D721Med (cell line): ENCODE measurements at places on chromosomes 16 and 17.

DNA sequence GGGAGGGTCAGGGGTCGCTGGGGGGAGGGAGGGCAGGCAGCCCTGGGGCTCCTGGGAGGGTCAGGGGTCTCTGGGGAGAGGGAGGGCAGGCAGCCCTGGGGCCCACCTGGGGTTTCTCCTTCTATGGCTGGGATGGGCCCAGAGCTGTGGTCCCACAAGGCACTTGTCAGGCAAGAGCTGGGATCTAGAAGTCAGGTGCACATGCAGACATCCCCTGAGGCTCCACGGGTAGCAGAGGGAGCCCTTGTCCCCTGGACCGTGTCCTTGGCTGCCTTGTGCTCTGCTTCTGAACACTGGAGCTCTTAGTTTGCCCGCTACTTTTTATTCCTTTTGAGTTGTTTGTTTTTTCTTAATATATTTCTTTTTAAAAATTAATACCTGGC lies 1.8 kb downstream of the TUBB3 start:
- no peak for DNase-seq

GRCh38 chr16:69039333-69039941 lies 66.0 kb upstream of the HAS3 start:
- DNase-seq = no peak

DNA sequence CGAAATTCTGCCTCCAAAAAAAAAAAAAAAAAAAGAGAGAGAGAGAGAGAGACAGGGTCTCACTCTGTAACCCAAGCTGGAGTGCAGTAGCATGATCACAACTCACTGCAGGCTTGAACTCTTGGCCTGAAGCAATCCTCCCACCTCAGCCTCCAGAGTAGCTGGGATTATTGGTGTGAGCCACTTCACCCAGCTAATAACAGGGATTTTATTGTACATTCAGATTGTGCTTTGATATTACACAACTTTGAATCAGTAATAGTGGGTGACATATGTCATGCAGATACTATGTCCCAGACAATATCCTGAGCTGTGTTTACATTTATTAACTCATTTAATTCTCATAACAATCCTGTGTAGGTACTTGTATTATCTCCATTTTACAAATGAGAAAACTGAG lies 19.7 kb upstream of the DHX8 start:
- no peak for DNase-seq

GRCh38 chr17:68641276-68642117 lies 40.3 kb upstream of the FAM20A start:
- no peak for DNase-seq

GRCh38 chr17:66495035-66495434 lies 192.6 kb downstream of the PRKCA start:
- DNase-seq = no peak

DNA sequence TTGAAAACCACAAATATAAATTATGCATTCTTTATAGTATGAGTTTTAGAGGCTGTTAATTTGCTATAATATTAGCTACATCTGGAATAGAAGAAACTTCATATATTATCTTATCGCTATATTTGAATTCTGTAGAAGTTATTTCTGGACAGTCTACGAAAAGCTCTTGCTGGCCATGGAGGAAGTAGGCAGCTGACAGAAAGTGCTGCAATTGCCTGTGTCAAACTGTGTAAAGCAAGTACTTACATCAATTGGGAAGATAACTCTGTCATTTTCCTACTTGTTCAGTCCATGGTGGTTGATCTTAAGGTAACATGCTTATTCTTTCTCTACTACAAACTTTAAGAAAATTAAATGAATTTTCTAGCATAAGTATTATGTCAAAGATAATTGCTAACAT lies 96.8 kb downstream of the OMG start:
- DNase-seq = no peak

GRCh38 chr17:16007439-16007838 lies 7.8 kb downstream of the TTC19 start:
- DNase-seq = no peak

DNA sequence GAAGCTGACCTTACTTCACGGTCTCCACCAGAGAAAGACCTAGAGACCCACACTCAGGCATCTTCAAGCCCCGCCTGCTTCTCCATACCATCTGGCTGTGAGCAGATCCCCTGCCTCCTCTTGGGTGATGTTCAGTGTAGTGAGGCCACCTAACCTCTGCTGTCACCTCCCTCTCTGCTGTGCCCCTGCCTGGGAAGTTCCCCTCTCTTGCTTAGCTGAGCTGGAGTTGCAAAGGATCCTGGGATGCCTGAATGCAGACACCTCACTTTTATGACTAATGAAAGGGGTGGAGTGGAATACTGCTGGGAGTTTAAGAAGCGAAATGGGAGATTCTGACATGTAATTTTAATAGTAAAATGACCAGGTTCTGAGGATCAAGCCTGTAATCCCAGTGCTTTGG lies 5.8 kb downstream of the IRX3 start:
- no peak for DNase-seq

DNA sequence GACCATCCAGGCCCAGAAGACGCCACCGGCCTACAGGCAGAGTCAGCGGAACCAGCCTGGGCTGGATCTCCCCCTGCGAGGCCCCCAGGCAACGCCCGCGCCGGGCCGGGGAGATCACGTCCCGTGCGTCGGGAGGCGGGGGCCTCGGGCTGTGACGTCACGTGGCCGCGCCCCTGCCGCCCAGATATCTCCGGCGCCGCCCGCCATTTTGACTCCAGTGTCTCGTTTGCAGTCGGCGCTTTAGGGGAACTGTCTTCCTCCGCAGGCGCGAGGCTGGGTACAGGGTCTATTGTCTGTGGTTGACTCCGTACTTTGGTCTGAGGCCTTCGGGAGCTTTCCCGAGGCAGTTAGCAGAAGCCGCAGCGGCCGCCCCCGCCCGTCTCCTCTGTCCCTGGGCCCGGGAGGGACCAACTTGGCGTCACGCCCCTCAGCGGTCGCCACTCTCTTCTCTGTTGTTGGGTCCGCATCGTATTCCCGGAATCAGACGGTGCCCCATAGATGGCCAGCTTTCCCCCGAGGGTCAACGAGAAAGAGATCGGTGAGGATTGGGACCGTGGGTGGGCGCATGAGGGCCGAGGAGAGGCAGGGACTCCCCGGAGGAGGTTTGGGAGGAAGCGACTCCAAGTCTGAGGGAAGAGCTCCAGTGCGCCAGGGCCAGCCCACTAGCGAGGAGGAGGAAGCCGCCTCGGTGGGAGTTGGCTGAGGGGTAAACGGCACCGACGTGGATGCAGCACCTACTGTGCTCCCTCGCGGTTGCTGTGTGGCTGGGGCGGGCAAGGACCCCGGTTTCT lies at the start of gene WSB1:
Gene WSB1, plus strand, starts transcription at position 217 of the 791 bp plus-strand sequence. Its CDS starts 282 bp downstream, at position 499.
- DNase-seq = peak; percentile 72

GRCh38 chr16:26963109-26963508 lies 103.6 kb upstream of the C16orf82 start:
- no peak for DNase-seq

DNA sequence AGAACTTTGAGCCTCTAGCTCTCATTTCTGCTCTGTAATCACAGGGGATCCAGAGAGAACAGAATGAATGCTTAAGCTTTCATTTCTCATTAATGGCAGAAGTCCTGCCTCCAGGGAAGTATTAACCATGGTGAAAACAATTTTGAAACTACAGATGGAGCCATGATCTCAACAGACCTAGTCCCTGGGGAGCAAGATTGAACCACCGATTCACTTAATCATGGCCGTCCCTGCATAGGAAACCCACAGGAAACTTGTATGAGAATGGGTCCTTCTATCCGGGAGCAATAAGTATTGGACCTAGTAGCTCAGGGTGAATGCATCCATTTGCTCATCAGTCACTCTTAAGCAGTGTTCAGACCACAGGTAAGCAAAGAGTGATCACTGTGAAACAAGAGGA lies 40.2 kb upstream of the CLEC18A start:
- DNase-seq = no peak

GRCh38 chr16:55754056-55754455 lies 78.8 kb downstream of the CES1 start:
- DNase-seq = no peak

DNA sequence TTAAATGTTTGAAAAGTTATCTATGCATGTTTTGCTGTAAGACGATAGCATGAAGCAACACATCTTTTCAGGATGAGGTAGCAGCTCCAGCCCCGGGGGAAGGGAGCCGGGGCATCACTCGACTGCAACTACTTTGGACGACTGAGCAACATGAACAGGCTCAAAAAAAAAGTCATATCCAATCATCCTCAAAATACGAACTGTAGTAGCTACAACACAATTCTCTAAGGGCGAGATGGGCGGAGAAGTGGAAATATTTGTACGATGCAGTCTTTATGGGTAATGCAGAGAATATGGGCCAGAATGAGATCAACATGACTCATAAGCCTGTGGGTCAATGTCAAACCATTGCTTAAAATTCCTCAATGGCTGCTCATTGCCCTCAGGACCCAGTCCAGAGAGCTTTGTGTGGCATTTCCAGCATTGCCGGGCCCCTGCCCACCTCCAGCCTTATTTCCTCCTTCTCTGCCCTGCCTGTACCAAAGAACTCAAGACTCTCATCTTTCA lies 17.7 kb upstream of the SMURF2 start:
- no peak for DNase-seq

GRCh38 chr17:79842656-79843473 lies 3.6 kb upstream of the CBX4 start:
- no peak for DNase-seq

DNA sequence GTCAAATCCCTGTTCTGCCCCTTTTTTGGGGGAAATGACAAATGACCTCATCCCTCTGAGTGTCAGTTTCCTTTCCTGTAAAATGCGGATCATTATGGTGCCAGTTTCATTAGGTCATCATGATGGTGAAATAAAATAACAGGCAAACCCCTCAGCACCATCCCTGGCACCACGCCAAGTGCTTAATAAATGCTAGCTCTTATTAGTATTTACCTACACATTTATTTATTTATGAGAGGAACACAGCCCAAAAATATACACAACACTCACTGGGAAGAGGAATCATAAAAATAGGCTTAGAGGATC lies 28.6 kb upstream of the GPRC5B start:
- no peak for DNase-seq

- no peak for DNase-seq
Measured at GRCh38 chr16:27784351-27785306, 234.7 kb downstream of the KATNIP start.

- no peak for DNase-seq
Measured at GRCh38 chr17:4679658-4680057, 24.3 kb downstream of the PELP1 start.

DNA sequence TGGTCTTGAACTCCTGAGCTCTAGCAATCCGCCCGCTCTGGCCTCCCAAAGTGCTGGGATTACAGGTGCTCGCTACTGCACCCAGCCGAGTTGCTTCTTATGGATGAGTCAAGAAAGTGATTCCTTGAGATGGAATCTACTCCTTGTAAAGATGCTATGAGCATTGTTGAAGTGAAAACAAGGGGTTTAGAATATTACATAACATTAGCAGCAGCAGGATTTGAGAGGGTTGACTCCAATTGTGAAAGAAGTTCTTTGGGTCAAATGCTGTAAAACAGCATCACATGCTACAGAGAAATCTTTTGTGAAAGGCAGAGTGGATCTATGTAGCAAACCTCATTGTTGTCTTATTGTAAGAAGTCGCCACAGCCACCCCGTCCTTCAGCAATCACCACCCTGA lies 72.7 kb downstream of the NT5M start:
- no peak for DNase-seq

GRCh38 chr17:1073241-1073962 lies 76.5 kb downstream of the TIMM22 start:
- no peak for DNase-seq

GRCh38 chr16:55491691-55492090 lies 12.7 kb downstream of the MMP2 start:
- no peak for DNase-seq

GRCh38 chr17:48770954-48771353 lies 42.4 kb upstream of the HOXB13 start:
- no peak for DNase-seq

GRCh38 chr17:80385046-80385445 lies 29.9 kb upstream of the ENDOV start:
- no peak for DNase-seq

GRCh38 chr17:79720705-79721292 lies 9.9 kb upstream of the ENPP7 start:
- peak; percentile 71 for DNase-seq

GRCh38 chr16:88141580-88141979 lies 190.3 kb downstream of the BANP start:
- DNase-seq = no peak

DNA sequence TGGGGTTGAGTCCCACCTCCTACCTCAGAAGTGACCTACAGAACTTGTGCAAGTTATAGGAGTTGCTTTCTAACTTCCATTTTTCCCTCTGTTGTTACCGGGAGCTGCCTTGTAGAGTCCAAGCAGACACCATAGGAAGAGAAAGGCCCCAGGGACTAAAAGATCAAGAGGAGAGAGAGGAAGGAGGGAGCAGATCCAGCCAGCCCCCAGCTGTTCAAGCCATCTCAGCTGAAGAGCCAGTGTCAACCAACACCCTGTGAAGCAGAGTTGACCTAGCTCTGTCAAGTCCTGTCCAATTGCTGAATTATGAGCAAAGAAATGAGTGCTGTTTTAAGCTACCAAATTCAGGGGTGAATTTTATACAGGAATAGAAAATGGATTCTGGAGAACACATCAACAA lies 34.9 kb upstream of the CACNG4 start:
- DNase-seq = no peak

DNA sequence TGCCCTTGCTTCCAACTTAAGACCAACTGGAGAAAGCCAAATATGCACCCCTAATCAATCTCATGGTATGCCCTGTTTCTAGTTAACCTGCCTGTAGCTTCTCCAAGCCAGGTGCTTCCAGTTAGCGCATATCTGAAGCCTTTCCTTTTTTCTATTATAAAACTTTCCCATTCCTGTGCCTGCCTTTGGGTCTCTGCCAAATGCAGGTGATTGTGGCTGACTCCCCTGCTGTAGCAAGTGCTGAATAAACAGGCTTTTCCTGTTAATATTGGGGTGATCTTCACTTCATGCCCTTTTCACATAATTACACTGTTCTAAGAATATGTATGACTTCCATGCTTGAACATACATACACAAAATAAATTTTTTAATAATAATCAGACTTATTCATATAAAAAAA lies 207.4 kb downstream of the TANC2 start:
- no peak for DNase-seq

GRCh38 chr17:12242345-12242954 lies 221.8 kb downstream of the MAP2K4 start:
- DNase-seq = no peak

DNA sequence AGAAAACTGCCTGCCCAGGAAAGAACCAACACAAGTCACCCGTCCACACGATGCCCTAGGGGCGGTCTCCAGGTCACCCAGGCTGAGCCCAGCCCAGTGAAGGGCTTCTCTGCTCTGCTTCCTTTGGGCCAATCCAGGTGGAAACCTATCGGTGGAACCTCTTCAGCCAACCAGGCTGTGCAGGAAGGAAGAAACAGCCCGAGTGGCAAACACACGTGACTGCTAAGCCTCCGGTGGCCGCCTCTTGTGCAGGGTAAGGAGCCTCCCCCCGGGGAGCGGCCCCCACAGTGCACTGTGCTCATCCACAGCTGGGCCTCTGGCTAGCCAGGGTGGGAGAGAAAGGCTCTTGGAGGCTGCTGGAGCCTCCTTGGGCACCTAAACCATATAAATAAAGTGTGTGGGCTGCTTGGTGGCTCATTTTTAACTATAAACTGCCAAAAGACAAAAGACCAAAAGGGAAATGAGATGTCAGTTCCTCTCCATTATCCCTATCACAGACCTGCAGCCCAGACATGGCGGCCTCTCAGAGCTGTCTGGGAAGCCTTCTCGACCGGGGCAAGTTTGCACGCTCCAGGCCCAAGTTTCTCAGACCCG lies 2.4 kb downstream of the RTN4RL1 start:
- DNase-seq = no peak
